ENCODE measurements at places on chromosomes 7 and 10.

GRCh38 chr7:21480693-21481403, 53.0 kb downstream of the SP4 start:
- no peak for DNase-seq

- no peak for DNase-seq
Observed at GRCh38 chr7:27472043-27472442, 190.6 kb downstream of the HIBADH start.

DNA sequence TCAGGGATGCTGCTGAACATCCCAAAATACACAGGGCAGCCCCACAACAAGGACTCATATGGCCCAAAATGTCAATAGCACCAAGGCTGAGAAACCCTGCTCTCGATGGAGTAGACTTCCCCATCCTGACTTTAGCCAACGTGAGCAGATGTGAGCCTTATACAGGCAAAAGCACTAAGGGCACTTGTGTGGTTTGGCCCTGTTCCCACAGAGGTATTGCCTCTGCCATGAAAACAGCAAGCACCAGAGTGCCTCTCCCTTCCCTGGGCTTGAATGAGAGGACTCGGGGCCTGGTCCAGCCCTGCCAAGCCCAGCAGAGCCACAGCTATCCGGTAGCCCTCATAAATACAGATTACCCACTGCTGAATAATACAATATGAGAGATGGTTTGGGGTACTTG, 47.5 kb downstream of the ACSM6 start:
- no peak for DNase-seq

- DNase-seq: no peak
Observed at GRCh38 chr7:33463131-33463530, 333.8 kb downstream of the BBS9 start.

DNA sequence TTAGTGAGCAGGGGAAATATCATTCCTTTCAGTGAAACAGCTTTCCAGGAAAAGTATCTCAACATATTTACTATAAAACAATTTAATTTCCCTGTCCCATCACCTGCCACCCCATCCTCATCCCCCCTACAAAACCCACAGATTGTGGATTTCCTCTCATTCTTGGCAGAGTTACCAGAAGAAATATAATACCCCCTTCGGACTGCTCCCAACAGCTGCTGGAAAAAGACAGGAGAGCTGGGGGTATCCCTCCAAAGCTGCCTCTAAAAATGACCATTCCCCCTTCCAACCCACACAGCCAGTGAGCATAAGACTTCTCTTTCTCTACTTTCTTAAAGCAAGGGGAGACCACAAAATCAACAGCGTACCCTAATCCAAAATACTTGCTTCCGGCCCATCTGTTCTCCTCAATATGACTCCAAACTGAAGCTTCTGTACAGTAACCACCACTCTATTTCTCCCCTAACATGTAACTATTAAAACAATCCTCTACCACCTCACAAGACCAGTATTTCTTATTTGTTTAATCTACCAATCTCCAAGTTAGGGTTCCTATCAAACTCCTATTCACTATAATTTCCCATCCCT, 7.8 kb downstream of the FBXW4 start:
- no peak for DNase-seq

- DNase-seq: no peak
Observed at GRCh38 chr10:75191821-75192568, 18.6 kb upstream of the VDAC2 start.

DNA sequence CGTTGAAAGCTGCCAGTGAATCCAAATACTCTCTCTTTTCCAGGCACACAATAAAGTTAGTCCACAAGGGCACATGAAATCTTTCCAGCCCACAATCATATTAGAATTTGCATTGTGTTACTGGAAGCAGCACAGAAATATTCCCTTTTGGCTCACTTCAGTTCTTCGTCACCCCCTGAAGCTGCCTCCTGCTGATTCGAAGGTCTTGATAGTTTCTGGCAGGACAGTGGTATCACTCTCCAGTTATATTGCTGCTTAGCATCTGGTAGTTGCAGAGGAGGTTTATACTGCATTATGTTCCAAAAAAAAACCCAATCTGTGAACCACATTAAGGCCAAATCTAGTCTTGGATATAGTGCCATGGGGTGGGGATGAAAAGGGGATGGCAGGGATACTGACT, 253.2 kb downstream of the BICC1 start:
- no peak for DNase-seq

GRCh38 chr7:157558875-157559595, 222.2 kb downstream of the DNAJB6 start:
- DNase-seq: no peak

GRCh38 chr10:106652279-106652678, 512.2 kb downstream of the SORCS1 start:
- DNase-seq: no peak

- DNase-seq: no peak
Observed at GRCh38 chr10:36556468-36556867, 568.9 kb upstream of the ANKRD30A start.
